Left lung (tissue), 14 donors: ENCODE measurements at places on chromosomes 5 and 9. TPM values are rescaled to one million over a fixed set of nuclear protein-coding genes. Genes with fewer than 3 reads are reported as not detected.

Gene CDC20B
- not detected for total RNA-seq

Gene ALDOB
- total RNA-seq: not detected

Gene GNAQ
- 82.1 TPM for total RNA-seq

Gene SARDH
- 5.9 TPM for total RNA-seq

Gene ARHGEF28
- 10.5 TPM for total RNA-seq

Gene ARL15
- total RNA-seq: 24.9 TPM

Gene ITK
- 8.1 TPM for total RNA-seq

Gene ENTPD2
- total RNA-seq: 0.71 TPM
